Osteocyte (in vitro differentiated cells): ENCODE measurements at places on chromosomes 7 and 10. TPM values are rescaled to one million over a fixed set of nuclear protein-coding genes. Genes with fewer than 3 reads are reported as not detected.

The ZC3HAV1 gene
- 42.7 and 43.0 TPM in 2 replicates for total RNA-seq

The CYP3A7 gene
- not detected in 2 replicates for total RNA-seq

The NUTM2E gene
- 0.76 and 0.89 TPM in 2 replicates for total RNA-seq

The PAPSS2 gene
- 18.5 and 21.9 TPM in 2 replicates for total RNA-seq

The TAS2R41 gene
- total RNA-seq = not detected in 2 replicates

The WDR86 gene
- total RNA-seq = 0.39 TPM in 1 of 2 replicates, not detected in the other

The SFTPA1 gene
- total RNA-seq = not detected in 2 replicates

The RAMP3 gene
- total RNA-seq = not detected in 2 replicates

DNA sequence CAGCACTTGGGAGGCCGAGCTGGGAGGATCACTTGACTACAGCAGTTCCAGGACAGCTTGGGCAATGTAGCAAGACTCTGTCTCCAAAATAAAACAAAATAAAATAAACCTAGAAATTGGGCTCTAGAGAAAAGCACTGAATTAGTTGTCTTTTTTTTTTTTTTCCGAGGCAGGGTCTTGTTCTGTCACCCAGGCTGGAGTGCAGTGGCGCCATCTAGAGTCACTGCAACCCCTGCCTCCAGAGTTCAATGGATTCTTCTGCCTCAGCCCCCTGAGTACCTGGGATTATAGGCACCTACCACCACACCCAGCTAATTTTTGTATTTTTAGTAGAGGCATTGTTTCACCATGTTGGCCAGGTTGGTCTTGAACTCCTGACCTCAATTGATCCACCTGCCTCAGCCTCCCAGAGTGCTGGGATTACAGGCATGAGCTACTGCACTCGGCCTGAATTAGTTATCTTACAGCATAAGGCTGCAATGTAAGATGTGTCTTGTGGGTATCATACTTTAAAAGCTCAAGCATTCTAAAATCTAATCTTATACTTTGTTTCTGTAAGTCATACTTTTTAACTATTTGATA is 12.8 kb downstream of the MEIG1 start:
- no peak for DNase-seq

DNA sequence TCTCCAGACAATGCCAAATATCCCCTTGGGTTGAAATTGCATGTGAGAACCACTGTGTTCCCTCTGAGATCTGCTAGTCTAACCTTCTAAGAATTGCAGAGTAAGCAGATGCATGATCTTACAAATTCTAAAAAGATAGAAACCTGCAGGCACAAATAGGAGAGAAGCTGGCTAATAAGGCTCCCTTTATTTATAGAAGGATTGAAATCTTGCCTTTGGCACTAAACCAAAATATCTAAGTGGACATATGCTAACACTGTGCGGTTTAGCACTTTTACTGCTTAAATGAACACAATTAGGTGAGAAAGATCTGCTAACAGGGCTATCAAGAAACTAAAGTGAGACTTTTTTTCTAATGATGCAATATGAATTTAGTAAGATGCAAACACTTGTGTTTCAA is 225.5 kb downstream of the DOCK4 start:
- no peak for DNase-seq

DNA sequence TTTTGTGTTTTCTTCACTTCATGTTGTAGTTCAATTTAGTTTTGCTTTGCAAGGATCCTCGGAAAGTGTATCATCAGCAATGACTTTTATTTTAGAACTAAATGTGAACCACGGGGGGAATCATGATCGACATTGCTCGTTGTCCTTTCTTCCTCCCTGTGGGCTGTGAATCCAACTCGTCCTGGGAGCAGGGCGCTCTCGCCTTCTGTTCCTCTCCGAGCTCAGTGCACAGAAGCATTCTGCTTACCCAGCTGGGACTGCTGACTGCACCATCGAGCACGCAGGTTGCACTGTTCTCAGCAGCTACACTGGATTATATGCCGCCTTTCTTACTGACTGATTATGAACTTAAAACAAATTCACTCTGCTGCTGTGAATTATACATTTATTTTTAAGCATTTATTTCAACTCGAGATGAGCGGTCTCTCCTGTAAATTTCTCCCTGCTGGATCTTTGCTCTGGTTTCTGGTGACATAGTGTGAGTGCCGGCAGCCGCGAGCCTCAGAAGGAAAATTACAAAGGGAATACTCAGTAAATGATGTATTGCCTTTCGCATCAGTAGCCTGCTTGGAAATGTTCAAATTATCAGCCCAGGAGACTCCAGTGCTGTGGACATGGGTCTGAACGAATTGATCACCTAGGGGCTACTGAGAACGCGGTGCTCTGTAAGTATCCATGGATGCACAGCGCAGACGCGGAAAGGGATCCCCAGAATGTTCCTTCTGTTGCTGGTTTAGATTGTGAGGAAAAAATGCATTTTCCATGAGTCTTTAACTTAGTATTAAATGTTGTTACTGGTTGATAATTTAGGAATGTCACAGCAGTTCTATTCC is 92.6 kb downstream of the PTPRE start:
- DNase-seq = no peak

DNA sequence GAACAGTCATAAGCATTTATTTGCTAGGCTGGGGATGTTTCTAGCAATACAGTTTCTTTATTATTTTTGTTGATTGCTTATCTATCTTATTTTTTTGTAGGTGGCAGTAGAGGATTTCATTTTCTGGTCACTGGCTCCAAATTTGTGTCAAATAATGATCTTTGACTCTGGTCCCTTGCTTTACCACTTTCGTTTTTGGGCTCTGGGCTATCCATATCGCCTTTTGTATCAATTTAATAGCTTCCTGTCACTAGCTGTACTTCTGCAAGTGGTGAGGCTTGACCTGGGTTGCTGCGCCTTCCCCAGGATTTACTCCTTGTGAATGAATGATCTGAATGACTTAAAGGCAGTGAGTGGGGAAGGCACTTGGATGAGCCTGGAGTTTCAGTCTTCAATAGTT is 48.4 kb downstream of the MDFIC start:
- no peak for DNase-seq

DNA sequence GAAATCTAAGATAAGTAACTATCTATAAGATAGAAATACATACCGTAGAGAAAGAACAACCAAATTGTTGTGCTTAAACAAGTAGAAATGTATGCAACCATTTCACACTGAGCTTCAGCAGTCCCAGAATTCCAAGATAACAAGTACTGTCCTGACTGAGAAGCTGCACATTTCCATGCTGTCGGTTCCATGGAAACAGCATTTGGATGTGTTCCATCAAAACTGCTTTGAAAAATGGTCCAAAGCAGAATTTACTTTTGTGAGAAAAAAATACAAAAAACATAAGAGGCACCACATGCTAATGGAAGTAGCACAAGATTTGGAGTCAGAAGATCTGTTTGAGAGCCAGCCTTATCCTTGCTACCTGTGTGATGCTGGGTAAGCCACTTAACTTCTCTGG is 92.6 kb downstream of the MTERF1 start:
- DNase-seq = no peak
